GM10248 (cell line): ENCODE measurements at places on chromosomes 7 and 10.
A peak's percentile ranks its signal among the peaks of the same experiment; 100 is the strongest.

- no peak for DNase-seq
Measured at GRCh38 chr10:124366343-124366742, 52.4 kb downstream of the OAT start.

DNA sequence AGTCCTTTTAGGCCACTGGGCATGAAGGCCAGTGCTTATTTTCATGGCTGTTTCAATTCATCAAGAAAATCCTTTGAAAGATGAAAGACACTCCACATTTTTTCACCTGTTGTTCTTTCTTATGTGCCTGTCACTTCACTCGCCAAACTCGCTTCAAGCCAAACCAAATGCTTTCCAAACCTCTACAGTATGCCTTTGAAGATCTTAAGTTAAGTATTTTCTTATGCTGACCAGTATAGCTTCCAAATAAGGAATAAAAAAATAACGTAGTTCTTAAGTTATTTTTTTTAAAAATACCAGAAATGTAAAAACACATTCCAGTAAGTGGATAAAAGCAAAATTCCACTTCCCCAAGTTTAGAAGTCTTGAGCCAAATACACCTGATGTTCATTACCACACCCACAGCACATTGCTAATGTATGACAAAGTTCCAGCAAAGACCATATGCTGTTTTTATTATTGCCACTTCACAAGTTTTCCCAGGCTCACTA lies 186.1 kb downstream of the MTERF1 start:
- no peak for DNase-seq

DNA sequence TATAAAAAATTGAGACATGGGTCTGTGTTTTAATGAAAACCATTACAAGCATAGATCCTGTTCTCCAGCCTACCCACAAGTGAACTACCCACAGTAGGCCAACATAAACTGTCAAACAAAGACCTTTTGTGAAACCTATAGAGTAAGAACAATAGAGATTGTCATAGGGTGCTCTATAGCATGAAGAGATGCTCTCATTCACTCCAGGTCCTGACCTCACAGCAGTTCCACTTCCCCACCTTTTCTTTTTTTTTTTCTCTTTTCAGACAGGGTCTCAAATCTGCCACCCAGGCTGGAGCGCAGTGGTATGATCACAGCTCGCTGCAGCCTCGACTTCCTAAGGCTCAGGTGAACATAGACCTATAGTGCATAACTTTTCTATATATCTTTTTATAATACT lies 72.3 kb downstream of the CPEB3 start:
- no peak for DNase-seq

GRCh38 chr7:120190109-120190508 lies 82.9 kb upstream of the KCND2 start:
- DNase-seq, result no peak

DNA sequence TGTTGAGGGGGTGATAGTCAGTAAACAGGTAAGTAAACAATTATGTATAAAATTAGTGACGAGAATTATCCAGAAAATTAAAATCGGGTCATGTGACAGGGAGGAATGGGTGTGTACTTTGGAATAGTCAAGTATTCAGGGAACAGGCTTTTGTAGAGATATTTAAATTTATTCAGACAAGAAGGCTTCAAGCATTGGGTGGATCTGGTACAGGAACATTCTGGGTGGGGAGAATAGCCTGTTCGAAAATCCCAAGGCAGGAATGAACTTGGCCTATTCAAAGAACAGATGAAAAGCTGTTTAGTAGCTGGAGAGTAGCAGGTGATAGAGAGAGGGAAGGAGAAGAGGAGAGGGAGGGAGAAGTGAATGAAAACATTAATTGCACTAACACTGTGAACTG lies 448.9 kb upstream of the FZD8 start:
- no peak for DNase-seq

DNA sequence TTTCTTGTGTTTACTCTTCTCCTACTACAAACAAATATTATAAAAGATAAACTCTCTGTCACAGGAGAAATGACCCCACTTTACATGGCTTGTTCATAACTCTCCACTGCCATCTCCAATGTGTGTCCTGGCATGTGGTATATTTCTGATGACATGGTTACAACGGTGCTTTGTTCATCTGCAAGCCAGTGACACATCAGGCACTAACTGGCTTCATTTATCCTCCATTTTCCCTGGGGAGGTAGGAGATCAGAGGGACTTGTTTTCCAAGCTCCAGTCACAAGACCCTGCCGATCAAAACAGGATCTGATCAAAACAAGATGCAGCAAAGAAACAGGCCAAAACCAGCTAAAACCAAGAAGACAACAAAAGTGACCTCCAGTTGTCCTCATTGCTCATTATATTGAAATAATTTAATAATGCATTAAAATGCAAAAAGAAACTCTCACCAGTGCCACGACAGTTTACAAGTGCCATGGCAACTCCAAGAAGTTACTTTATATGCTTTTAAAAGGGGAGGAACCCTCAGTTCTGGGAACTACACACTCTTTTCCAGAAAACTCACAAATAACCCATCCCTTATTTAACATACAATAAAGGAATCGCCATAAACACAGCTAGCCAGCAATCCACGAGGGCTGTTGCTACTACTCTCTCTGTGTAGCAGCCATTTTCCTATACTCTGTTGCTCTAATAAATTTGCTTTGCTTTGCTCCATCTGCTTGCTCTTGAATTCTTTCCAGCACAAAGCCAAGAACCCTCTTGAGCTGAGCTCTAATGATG lies 224.2 kb downstream of the XPNPEP1 start:
- DNase-seq, result no peak

DNA sequence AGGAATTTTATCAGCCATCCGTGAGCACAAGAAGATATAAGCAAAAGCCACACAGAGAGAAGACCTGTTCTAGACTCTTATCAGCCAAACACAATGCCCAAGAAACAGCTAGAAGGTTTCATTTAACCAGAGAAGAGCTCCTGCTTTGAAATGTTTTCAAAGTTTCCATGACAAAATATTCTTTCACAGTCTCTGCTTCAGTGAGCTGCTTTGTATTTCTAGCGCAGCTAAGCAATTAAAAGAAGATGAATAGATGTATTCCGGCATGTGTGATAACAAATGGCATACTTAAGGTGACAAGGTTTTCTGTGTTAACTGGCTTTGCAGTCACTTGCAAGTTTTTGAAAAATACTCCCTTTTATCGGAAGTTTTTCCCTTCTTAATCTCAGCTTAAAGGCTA lies 78.9 kb upstream of the NXPH1 start:
- no peak for DNase-seq

- no peak for DNase-seq
Measured at GRCh38 chr10:34320265-34320664, 494.8 kb downstream of the PARD3 start.

GRCh38 chr7:157037635-157038034 lies 27.2 kb upstream of the MNX1 start:
- DNase-seq, result no peak

GRCh38 chr10:133236401-133237240 lies 1.0 kb upstream of the VENTX start:
- DNase-seq, result no peak

- no peak for DNase-seq
Measured at GRCh38 chr7:44101966-44102845, 1.9 kb upstream of the AEBP1 start.

DNA sequence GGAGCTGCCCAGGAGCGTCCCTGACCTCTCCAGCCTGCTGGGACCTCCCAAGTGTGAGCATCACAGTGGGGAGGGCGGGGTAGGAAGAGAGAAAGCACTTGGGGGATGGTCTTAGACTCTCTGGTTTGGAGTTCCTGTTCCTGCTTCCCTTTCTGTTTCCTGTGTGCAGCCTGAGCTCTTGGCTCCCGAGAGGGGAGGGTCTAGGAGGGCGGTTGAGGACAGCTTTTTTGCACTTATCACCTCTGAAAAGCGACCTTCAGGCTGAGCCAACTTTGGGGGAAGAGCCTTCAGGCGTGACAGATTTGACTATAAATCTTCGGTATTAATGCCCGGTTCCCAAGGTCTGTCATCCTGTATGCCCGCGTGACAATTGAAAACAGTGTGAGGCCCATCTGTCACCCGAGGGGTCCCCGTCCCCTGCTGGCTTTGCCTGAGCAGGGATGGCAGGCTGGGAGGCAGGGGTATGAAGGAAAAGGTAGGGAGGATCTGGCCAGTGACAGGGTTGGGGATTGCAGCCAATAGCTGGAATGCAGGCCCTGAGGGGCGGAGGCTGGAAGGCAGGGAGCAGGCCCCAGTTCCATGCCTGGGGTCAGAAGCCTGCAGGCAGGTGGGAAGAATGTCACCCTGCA lies 78.6 kb downstream of the CDH23 start:
- no peak for DNase-seq

- no peak for DNase-seq
Measured at GRCh38 chr10:127013211-127013656, 108.0 kb downstream of the DOCK1 start.

DNA sequence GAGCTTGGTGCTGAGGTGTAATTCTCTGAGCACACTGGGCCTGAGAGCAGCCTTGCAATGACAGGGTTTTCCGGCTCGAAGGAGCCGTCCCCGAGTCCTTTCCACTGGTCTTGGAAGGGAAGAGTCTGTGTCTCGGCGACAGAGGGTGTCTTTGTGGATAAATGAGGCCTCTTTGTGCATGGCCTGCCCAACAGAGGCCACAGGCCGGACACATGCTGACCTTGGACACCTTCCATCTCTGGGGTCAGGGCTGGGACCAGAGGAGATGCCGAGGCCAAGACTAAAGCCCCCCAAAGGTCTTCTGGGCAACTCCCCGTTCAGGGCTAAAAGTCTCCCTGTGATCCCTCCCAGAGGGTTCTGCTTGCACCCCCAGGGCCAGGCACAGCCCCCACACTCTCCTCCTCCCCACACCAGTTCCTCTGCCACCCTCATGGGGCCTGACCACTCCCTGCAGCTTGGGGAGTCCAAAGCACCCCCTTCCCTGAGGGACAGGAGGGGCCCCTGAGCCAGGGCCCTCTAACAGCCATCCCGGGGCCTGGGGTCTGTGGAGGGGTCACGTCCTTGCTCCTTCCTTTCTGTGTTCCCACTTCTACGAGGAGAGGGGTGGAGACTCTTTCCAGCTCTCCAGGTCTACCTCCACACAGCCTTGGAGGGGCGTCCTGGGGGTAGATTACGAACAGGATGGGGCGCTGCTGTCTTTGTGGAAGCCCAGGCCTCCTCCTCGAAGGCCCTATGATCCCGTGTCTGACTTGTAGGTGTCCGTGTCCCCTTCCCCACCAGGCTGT lies 130.6 kb upstream of the FAM20C start:
- DNase-seq, result no peak

- no peak for DNase-seq
Measured at GRCh38 chr7:78260826-78261225, 462.3 kb downstream of the PHTF2 start.

GRCh38 chr7:107070710-107071109 lies 26.2 kb downstream of the PRKAR2B start:
- DNase-seq, result no peak

DNA sequence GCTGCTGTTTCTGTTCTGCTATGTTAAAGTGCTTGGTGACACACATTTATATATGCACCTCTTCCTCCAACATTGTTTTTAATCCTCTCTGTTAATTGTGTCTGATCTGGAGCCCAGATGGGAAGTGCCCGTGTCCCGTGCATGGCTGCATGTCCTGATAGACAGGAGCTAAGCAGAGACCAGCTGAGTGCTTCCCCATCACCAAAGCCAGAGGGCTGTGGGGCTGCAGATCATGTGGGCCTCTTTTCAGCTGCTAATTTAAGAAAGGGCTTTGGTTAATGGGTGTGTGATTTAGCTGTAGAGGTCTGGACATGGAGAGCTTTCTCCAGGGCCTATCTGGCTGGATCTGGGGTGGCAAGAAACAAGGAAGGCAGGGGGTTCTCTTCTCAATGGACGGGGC lies 96.5 kb upstream of the NPS start:
- DNase-seq, result no peak

GRCh38 chr10:23406409-23406808 lies 32.5 kb upstream of the OTUD1 start:
- DNase-seq, result no peak

DNA sequence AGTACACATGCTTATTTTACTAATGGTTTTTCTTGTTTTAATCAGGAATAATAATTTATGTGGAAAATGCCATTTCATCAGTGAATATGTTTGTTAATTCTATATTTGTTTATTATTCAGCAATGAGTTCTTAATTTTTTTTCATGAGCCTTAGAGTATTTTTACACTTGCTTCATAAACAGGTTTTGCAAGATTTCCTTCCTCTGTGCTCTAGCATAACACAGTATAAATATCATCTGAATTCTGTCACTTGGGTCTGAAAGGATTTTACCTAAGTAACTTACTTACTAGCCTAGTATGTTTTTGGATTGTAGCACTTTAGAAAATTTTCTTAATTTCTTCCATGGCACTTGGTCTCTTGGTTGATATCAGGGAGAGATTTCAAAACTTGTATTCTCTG lies 45.8 kb downstream of the GLCCI1 start:
- no peak for DNase-seq

DNA sequence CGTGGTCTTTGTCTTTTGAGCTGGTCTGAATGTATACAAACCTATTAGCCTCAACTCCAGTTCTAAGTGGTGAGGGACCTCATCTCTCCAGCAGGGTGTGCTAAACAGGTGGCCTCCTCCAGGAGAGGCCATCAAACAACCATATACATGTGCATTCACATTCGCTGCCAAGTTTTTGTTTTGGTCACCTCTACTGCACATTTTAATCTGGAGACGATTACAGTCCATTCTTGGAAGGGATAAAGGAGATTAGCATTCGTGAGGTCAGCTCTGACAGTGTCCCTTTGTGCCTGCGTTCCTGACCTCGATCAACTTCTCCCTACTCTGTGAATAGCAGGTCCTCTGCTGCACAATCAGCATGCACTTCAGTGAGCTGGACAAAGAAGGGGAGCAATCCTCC lies 60.8 kb downstream of the RHOBTB1 start:
- DNase-seq, result peak; percentile 18

- no peak for DNase-seq
Measured at GRCh38 chr7:32036557-32036956, 33.6 kb downstream of the PDE1C start.

DNA sequence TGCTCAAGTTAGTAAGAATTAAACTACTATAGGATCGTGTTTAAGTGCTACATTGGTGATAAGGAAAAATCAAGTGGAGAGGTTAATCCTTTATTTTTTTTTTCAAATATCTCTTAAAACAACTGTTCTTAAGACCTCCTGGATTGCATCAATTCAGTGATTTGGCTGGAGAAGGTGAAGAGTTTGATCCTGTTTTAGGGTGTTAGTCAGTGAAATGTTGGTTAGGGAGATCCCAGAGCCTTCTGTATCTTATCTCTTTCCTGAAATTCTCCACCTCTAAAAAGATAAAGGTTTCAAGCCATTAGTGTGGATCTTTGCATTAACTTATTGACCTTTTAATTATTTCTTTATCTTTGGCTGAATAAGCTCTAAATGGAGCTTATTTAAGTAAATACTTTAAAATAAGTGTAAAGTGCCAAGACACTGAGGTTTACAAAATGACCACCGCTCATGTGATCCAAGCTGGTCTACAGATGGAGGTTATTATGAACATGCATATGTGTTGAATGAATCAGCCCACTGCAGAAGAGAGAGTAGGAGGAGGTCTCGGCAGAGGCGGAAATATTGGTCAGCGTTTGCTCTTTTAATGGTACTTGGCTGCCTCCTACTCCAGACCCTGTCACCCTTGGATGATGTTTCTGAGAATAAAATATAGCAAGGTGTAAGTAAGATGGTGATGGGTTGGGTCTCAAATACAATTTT lies 51.8 kb upstream of the BMPER start:
- no peak for DNase-seq

GRCh38 chr10:117260084-117260483 lies 19.2 kb downstream of the SLC18A2 start:
- no peak for DNase-seq
